Panc1 (cell line): ENCODE measurements at places on chromosomes 1 and 21.

GRCh38 chr1:21157054-21157453, 19.6 kb downstream of the EIF4G3 start:
- DNase-seq = no peak

- no peak for DNase-seq
Observed at GRCh38 chr1:221556435-221556834, 185.5 kb downstream of the DUSP10 start.

- DNase-seq = no peak
Observed at GRCh38 chr1:155978325-155978972, at the start of gene ARHGEF2. ARHGEF2 (minus strand) TSS chr1:155978547; CDS start chr1:155978427, 120 bp downstream.

DNA sequence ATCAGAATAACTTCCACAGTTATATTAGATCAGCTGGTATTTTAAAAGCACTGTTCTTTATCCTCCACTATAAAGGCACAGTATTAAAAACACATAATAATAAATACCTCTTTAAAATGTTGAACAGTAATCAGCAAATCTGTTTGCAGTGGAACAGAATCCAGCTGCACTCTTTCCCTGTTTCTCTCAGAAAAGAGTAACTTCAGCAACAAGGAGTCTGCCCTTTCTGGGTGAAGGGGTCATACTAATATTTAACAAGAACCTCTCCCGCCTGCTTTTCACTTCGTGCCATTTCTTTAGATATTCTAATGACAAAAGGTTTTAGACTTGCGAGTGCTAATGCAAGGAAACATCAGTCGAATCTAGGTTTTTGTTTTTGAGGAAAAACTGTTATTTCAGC, 194.2 kb upstream of the FMN2 start:
- DNase-seq = no peak
